RPMI7951 (cell line): ENCODE measurements at places on chromosomes 3 and 15.

DNA sequence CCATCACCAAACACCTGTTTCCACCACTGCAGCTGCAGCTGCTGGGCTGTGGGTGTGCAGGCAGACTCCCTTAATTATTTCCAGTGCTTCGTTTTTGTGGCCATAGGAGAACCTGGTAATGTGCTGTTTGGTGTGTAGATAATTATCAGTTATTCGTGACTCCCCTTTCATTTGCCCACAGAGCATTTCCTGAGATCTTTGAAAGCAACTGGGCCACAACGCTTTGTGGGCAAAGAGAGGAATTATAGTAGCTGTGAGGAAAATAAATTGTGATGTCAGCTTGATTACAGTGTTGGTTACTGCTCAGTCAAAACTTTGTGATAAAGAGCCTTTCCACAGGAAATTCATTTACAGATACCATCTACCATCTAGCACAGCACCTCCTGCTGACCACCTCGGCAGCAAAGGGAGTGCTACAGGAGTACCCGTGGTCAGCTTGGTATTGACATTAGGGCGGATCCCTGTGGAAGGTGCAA, 193.3 kb upstream of the SLCO3A1 start:
- DNase-seq: no peak

GRCh38 chr3:48929358-48930035, 10.9 kb downstream of the ARIH2 start:
- no peak for DNase-seq

DNA sequence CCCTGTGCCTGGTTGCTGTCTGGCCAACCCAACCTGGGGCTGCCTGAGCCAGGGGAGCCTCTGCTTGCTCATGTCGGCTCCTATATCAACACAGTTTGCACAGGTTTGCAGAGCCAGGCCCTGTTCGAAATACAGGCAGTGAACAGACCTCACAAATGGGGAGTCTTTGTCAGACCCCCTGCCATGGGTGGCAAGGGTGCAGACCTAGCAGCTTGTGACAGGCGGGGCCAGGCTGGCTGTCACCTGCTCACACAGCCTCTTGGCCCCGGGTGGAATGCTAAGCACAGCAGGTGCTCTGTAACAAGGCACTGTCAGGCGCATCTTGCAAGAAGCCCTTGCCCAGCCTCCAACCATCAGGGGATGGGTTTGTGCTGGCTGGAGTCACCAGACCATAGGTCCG, 47.3 kb downstream of the BDH1 start:
- no peak for DNase-seq

DNA sequence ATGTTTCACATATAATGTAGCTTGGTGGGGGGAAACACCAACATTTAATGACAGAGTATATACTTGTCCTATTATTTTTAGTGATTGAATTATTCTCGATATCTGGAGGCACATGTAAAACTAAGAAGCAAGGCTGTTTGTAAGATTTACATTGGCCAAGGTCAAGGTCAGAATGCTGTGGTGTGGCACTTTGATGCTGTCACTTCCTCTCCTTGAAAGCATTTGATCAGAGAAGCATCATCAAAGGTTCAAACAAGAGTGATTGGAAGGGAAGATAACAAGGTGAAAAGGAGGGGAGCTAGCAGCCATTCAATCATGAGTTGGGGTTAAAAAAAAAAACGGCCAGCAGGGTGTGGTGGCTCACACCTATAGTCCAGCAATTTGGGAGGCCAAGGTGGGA, 26.4 kb downstream of the RTF1 start:
- no peak for DNase-seq

- DNase-seq: no peak
Observed at GRCh38 chr3:174815750-174816149, 43.4 kb upstream of the NAALADL2 start.

- peak; percentile 19 for DNase-seq
Observed at GRCh38 chr15:81071120-81071519, 63.0 kb upstream of the CFAP161 start.

GRCh38 chr15:78841891-78842290, 30.6 kb upstream of the ADAMTS7 start:
- no peak for DNase-seq

- no peak for DNase-seq
Observed at GRCh38 chr3:135650309-135650708, 315.2 kb upstream of the PPP2R3A start.

GRCh38 chr3:121999931-122000330, 22.1 kb downstream of the ILDR1 start:
- DNase-seq: no peak

DNA sequence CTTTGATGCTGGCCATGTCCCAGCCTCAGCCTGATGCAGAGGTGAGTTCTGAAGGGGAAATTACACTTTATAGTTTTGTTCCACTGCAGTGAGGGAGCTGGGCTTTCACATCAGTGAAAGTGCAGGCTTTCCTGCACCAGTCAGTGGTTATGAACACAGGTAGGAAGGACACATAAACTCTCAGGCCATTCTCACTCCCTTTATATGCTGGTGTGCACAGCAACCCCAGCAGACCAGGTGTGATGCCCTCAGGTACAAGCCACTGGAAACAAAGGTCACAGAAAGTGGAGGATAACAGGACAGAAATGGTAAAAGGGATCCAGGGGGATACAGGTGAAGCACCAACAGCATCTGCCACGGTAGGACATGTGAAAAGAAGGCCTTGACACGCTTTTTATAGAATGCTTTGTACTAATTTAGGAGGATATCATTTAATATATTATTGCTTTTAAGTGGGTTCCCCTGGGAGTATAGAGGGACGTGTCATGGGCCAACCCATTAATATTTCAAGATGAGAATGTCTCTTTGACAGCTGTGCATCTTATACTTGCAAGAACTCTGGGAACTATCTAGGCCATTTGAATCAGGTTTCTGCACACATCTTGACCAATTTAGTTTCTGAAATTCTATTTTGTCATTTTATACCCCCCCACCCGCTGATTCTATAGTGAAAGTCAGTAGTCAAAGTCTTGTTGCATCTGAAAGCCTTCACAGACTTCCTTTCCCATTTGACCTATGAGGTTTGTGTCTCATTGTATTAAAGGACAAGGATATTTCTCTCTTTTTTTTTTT, 25.0 kb upstream of the BLM start:
- no peak for DNase-seq

GRCh38 chr15:98413933-98414546, 234.3 kb upstream of the IGF1R start:
- DNase-seq: peak; percentile 44

GRCh38 chr3:129039271-129040038, 21.1 kb upstream of the GP9 start:
- peak; percentile 43 for DNase-seq

- DNase-seq: no peak
Observed at GRCh38 chr3:157280354-157280753, 120.4 kb upstream of the CCNL1 start.

DNA sequence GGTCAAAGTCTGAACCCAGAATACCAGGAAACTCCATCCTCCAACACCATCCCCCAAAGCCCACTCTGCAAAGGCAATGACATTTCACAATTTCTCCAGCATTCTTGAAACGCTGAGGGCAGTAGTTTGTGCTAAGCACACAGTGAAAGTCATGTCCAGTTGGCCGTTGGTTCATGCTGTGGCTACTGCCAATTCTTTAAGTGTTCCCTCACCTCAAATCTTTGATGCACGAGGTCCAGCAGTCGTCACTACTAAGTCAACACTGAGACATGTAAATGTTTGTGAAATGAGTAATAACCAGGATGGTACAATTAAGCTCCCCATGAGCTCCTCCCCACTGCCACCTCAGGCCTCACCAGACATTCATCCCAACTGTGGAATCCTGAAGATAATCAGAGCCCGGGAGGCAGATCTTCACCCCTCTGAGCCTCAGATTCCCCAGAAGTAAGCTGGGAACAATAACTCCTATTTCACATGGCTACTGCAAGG, 7.0 kb downstream of the SUCLG2 start:
- DNase-seq: peak; percentile 99

DNA sequence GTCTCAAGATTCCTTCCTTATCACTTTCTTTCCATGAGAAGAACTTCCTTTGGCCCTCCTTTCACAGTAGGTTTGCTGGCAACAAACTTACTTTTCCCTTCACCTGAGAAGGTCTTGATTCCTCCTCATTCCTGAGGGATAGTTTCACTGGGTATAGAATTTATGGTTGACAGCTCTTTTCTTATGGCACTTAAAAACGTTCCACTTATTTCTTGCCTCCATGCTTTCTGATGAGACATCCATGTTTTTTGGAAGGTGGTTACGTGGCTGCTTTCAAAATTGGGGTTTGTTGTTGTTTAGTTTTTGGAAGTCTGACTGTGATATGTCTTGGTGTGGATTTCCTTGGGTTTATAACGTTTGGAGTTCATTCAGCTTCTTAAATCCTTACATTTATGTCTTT, 8.2 kb upstream of the PLXNA1 start:
- no peak for DNase-seq

GRCh38 chr3:49717211-49717958, 2.1 kb downstream of the AMIGO3 start:
- DNase-seq: no peak

DNA sequence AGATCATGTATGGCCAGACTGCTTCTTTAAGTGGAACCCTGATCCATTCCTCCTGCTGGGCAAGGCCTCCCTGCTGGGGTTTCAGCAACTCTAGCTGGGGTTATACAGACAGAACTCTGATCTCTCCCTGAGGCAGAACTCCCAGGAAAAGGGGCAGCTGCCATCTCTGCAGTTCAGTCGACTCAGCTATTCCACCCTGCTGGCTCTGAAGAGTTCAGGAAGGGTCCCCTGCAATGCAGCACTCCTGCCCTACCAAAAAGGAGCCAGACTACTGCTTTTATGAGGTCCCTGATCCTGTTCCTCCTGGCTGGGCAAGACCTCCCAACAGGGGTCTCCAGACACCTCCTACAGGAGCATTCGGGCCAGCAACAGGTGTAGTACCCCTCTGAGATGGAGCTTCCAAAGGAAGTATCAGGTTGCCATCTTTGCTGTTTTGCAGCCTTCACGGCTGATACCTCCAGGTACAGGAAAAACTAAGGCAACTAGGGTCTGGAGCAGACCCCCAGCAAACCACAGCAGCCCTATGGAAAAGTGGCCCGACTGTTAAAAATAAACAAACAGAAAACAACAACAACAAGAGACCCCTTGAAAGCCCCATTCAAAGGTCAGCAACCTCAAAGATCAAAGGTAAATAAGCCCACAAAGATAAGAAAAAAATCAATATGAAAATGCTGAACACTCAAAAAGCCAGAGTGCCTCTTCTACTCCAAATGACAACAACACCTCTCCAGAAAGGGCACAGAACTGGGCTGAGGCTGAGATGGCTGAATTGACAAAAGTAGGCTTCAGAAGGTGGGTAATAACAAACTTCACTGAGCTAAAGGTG, 14.2 kb upstream of the CP start:
- DNase-seq: no peak

- no peak for DNase-seq
Observed at GRCh38 chr3:195249057-195249770, 21.7 kb downstream of the XXYLT1 start.

DNA sequence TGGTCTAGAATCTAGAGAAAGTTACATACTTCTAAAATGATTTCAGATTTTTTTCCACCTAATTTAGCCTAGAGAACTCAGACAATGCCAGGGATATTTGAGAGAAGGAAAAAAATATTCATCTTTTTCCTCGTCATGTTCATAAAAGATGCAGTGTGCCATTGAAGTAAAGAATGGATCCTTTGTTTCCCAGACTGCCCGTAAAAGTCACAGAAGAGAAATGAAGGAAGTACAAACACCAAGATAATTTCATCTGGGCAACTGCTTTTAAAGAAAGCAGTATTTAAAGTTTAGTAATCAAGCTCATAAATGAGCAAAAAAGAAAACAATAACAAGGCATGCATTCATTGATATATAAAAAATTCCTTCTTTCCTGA, 47.2 kb downstream of the TTC23 start:
- peak; percentile 26 for DNase-seq

GRCh38 chr3:117304681-117305080, 595.1 kb downstream of the TUSC7 start:
- DNase-seq: no peak

- no peak for DNase-seq
Observed at GRCh38 chr3:89223188-89223587, 115.8 kb downstream of the EPHA3 start.

GRCh38 chr15:91265416-91265940, 165.4 kb downstream of the SV2B start:
- DNase-seq: no peak

DNA sequence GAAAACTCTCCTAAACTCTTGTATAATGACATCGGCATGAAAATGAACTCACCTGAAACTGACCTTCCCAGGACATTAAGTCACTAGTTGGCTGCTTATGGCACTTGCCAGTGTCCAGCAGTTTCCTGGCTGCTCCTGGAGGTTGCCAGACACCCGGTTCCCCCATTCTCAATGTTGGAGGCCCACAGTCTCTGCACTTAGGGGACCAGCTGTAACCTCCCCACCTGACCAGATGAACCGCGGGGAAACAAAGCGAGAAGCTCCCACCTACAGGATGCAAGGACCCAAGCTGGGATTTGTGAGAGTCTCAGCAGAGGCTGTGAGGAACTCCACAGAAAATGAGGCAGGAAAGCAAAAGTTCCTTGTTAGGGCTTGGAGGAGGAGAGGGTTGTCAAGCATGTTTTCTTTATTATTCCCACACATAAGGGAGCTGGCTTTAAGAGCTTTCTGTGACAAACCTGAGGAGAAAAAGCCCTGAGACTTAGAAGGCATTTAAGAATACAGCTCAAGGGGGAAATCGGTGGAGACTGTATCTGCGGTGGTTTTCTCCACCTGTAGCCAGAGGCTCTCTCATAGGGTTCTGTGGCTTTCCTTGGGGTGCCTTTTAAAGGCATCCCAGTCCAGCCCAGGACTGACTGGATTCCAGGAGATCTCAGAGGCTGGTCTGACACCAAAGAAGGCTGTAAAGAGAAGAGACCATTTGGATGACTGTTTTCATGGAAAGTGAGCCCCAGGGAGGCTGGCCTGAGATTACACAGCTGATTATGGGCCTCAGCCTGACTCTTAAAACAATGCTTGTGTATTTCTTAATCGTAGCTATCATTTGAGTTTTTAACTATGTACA, 4.6 kb downstream of the TPM1 start:
- peak; percentile 79 for DNase-seq

DNA sequence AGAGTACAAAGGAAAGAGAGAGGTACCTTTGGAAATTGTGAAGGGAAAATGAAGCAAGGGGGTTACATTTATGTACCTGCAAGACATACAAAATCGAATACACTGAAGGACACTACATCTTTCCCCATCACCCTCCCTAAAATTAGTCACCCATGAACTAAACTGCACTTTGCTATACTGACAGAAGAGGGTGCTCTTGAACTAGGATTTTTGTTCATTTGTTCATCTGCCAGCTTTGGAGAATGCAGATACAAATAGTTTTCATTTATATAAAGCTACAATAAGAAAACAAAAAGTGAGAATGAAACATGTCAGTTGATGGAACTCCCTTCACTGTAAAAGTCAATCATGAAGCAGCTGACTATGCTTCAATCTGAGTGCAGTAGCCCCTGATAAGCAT, 55.7 kb downstream of the PCCB start:
- peak; percentile 51 for DNase-seq

DNA sequence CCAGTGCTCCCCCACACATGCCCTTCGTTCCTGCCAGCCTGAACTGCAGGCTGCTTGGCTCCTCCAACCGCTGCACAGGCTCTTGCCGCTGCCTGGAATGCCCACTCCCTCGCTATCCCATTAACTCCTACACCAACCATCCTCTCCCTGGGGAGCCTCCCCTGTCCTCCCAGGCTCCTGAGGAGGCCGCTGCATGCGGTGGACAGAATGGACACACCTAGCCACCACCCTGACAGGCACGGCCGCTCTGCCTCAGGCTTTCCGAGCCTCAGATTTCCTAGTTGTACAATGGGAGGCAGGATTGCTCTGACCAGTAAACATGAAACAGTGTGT, 2.3 kb downstream of the PLXNB1 start:
- DNase-seq: no peak
